Left forelimb (tissue), 1 donor: ENCODE measurements at places on chromosomes 5 and 9.

DNA sequence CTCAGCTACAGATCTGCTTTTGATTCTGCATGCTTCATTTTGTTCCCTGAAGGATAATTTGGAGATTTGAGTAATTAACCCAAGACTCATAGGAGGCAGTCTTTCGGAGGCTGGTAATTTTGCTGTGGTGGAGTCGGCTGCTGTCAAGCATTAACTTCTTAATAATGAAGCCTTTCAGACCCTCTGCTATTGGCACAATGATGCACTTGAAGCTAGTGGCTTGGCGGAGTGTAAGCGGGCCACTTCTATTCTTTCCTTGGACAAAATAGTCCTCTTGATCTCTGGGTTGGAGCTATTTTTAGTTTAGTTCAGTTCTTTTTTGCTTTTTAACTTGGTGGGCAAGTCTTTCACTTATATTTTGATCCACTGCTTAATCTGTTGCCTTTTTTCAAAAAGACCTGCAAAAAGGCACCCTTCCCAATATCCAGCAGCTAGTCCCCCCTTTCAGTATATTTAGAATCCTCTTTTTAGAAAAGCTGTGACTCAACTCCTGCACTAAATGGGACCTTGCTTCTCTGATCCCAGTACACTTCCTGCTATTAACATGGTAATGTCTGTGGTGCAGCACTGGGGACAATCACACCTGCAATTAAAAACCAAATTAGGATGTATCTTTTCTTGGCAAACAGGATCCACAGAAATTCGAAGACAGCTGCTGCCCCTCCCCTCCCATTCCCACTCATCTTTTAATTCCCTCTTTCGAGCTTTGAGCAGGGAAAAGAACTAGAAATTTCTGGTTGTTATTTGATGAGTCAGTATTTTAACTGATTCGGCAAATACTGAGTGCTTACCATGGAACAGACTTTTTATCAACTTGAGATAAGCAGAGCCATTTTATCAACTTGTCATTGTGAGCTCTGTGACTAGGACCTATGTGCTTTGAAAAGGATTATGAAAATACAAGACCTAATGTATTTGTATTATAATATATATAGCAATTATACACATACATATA lies 169.4 kb upstream of the ANKRD55 start:
- DNase-seq: no peak

DNA sequence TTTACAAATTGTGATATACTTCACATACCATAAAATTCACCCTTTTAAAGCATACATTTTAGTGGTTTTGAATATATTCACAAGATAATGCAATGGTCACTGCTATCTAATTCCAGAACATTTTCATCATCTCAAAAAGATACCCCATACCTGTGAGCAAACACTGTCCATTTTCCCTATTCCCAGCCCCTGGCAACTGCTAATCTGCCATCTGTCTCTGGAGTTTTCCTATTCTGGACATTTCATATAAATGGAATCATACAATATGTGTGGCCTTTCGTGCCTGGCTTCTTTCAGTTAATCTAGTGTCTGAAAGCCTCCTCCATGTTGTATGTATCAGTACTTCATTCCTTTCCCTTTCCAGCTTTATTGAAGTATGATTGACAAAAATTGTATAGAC lies 14.7 kb downstream of the SNX30 start:
- no peak for DNase-seq

GRCh38 chr5:138315751-138316278 lies 15.8 kb downstream of the CDC25C start:
- no peak for DNase-seq

DNA sequence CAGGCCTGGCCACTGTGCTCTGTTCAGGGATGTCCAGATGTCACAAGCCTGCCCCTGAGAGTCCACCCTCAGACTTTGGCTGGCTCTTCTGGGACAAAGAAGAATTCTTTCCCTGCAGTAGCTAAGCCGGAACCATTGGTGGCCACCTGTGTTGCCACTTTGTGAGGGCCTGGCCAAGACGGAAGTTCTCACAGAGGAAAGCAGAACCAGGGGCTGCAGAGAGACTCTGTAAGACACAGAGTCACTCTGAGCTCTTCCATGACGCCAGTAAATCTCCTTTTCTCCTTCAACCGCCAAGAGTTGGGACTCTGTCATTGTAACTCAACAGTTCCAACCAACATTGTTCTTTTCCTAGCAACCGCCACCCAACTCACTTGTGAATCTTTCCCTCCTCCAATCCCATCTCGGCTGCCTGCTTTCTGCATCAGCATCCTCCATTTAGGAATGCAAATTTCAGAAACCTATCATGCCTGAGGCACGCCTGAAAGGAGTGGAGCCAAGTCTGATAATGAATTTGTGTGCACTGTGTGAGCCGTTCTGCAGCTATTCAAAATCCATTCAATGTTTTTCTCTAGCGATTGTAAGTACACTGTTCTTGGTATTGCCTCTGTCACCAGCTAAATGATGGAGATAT lies 37.8 kb upstream of the ATP6V1G1 start:
- DNase-seq: no peak

DNA sequence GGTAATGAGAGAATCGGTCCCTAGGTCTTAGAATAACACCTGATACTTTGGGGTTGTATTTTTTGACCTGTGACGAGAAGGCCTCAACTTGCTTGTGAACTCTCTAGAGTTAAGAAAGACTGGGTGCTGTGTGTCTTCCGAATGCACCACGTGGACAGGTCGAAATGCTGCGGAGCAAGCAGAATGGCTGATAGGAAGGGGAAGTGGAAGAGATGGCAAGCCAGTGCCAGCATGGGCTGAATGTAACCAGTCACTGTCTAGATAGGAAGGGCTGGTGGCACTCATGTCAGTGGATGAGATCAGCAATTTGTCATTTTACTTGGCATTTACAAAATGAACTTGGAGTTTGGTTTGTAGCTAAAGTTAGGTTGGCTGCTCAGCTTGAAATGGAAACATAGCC lies 5.6 kb downstream of the OTULINL start:
- no peak for DNase-seq

DNA sequence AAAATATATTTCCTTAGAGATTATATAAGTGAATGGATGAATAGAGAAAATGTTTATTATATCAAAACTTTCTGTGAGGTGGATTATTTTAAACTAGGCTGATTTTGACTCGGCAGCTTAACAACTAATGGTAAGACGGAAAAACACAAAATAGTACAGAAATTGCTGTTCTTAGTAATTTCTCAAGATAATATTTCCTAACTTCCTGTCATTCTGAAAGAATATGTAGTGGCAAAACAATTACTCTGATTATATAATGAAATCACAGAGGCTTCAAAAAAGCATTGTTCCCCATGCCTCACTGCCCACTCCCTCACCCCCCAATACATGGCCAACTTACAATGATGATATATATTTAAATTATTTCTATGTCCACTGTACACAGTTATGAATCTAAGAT lies 85.4 kb downstream of the YTHDC2 start:
- no peak for DNase-seq
